Tibial nerve (tissue), 4 donors: ENCODE measurements at places on chromosomes 2 and 18. TPM values are rescaled to one million over a fixed set of nuclear protein-coding genes. Genes with fewer than 3 reads are reported as not detected.

GRCh38 chr18:9791991-9792390, 83.9 kb downstream of the RAB31 start:
- DNase-seq = no peak

DNA sequence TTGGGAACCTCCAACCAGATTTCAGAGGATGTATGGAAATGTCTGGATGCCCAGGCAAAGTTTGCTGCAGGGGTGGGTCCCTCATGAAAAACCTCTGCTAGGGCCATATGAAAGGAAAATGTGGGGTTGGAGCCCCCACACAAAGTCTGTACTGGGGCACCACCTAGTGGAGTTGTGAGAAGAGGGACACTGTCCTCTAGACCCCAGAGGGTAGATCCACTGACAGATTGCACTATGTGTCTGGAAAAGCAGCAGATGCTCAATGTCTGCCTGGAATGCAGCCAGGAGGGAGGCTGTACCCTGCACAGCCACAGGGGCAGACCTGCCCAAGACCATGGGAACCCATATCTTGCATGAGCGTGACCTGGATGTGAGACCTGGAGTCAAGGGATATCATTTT, 573.7 kb upstream of the NXPH2 start:
- DNase-seq = no peak

Gene GCG
- total RNA-seq = 1.8 TPM

DNA sequence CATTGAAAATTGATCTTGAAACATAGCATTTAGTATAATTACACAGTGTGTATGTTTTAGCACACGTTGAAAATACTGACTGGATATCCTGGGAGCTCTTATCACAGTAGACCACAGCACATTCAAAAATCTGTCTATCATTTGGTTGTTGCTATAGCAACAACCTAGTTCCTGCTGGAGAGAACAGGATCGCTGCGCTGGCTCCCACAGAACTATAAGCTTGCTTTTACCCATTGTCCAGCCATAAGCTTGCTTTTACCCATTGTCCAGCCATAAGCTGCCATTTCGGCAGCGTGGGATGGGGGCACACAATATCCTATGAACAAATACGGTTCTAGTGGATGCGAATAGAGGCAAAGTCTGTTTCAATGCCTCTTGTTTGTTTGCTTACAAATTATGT, 70.4 kb upstream of the ST6GAL2 start:
- DNase-seq = no peak

GRCh38 chr2:64638502-64639120, 15.1 kb downstream of the SERTAD2 start:
- no peak for DNase-seq

DNA sequence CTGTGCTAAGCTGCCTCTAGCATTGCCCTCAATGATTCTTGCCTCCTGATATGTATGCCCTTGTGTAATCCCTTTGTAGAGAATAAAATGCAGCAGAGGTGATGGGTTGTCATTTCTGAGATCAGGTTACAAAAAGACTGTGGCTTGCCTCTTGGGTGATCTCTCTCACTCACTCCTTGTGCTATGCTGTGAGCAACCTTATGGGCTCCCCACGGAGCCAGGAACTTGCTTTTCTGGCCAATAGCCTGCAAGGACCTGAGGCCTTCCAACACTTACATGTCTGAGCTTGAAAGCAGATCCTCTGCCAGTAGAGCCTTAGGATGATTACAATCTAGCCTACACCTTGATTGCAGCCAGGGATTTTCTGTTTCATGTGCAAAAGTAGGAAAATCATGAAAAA, 123.1 kb upstream of the XIRP2 start:
- no peak for DNase-seq

Gene RRM2
- not detected for total RNA-seq

- no peak for DNase-seq
Measured at GRCh38 chr2:38619458-38620164, 16.9 kb upstream of the HNRNPLL start.

Gene MERTK
- total RNA-seq = 31.8 TPM

- DNase-seq = no peak
Measured at GRCh38 chr2:134086594-134087219, 167.2 kb upstream of the MGAT5 start.

GRCh38 chr2:79487399-79487798, 25.5 kb upstream of the CTNNA2 start:
- DNase-seq = no peak

Gene BCL2
- 79.1 TPM for total RNA-seq

Gene MROH2A
- total RNA-seq = not detected

DNA sequence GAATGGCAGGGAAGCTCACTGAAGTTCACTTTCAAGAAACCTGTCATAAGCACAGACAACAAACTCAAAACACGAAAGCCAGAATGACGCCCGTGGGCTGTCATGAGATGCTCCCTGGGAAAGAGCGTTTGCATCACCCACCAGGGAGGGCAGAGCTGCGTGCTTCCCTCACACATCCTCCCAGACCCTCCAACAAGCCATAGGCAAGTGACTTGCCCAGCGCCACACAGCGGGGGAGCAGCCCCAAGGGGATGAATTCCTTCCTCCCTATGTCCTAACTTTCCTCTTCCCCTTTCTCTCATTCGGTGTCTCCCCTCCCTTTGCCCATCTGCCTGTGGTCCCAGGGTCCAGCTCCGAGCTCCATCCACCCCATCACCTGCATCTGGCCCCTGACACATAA, 10.7 kb downstream of the BIN1 start:
- no peak for DNase-seq

Gene SULT1C3
- total RNA-seq = not detected

DNA sequence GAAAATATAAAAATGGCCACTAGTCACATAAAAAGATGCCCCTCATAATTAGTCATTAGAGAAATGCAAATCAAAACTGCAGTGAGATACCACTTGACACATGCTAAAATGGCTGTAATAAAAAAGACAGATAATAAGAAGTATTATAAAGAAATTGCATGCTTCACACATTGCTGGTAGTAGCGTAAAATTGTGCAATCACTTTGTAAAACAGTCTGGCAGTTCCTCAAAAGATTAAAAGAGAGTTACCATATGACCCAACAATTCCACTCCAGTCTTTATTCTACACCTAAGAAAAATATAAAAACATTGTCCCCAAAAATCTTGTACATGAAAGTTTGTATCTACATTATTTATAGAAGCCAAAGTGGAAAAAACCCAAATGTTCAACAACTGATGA, 170.6 kb upstream of the FIGN start:
- DNase-seq = no peak

GRCh38 chr2:10721396-10722251, at the start of gene ATP6V1C2:
ATP6V1C2 (plus strand) TSS chr2:10721630; CDS start chr2:10722850, 1,220 bp downstream.
- DNase-seq = no peak

GRCh38 chr2:237400199-237400598, 13.8 kb downstream of the COL6A3 start:
- DNase-seq = no peak

- DNase-seq = no peak
Measured at GRCh38 chr2:68709421-68709911, 25.1 kb upstream of the ARHGAP25 start.

GRCh38 chr2:29562319-29562718, 359.1 kb downstream of the ALK start:
- DNase-seq = no peak

DNA sequence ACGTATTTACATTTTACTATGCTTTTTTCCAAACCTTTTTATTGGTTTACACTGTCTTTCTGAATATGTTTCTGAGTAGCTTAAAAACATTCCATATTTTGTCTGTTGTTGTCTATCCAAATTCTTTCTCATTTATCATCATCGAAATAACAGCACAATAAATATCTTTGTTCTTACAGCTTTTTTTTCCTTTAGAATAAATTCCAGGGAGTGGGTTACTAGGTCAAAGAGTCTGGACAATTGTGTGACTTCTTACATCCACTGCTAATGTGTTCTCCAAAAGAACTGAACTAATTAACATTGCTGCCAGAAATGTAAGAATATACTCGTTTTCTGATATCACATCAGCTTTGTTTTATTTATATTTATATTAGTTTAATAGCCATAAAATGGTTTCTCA, 59.4 kb downstream of the ANKRD44 start:
- DNase-seq = no peak

DNA sequence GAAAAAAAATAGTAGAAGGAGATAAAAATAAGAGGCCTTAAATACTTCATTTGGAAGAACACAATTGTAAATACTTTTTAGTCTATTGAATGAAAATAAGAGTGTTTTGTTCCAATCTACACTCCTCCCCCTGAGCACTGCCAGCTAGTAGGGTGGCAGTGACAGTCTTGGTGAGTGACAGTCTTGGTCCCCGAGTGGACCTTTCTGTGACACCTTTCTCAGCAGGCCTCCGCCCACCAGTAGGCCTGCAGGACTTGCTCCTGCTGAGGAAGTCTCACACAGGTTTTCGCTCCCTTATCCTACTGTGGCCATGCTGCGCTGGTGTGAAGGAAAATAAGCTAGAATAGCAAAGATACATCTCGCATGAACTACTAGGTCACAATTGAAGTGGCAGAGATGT, 666.8 kb downstream of the NR4A2 start:
- DNase-seq = no peak

DNA sequence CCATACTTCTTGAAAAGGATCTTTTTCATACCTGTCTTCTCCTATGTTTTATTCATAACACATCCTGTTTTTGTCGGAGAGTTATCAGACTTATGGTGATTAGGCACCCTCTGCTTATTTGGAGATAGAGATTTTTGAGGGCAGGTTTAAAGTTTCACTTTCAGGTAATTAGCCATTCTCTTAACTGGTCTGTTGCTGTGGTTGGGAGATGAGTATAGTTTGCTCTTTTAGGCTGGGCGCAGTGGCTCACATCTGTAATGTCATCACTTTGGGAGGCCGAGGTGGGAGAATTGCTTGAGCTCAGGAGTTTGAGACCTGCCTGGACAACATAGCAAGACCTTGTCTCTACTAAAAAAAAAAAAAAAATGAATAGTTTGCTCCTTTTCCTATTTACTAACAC, 25.3 kb downstream of the SFTPB start:
- DNase-seq = no peak

DNA sequence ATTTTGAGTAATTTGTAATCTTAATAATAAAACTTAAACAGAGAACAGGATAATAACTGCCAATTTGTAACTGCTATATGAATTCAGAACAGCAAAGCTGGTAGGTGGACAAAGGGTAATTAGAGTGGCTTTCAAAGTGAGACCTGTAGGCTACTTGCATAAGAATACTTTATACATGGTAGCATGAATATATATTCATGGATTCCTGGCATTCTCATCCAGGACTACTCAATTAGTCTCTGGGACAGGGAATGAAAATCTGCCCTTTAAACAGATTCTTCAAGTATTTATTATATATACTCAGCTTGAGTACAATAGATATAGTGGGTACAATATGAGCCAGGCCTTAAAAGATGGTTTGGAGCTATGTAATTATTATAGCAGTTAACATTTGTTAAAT, 419.9 kb downstream of the PIK3C3 start:
- no peak for DNase-seq

GRCh38 chr2:110903548-110903947, 171.2 kb downstream of the ACOXL start:
- no peak for DNase-seq

Gene REG1B
- not detected for total RNA-seq

DNA sequence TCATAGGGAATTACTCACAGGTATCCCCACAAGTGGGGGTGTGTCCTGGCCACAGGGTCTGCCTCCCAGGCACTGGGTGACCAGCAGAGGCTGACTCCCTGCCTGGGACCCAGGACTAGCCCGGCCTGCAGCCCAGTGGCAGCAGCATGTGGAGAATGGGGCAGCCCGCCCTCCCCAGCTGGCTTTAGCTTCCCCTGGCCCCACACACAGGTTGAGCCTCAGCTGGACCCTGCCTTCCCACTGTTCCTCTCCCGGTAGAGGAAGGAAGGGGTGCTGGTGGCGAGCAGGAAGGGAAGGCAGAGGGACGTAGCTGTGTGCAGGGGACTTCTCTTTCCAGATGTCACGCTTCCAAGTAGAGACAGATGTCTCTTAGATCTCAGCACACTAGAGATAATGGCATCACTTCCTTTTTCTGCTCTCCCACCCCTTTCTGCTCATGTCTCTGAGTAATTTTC, 51.4 kb downstream of the EMILIN2 start:
- DNase-seq = no peak

DNA sequence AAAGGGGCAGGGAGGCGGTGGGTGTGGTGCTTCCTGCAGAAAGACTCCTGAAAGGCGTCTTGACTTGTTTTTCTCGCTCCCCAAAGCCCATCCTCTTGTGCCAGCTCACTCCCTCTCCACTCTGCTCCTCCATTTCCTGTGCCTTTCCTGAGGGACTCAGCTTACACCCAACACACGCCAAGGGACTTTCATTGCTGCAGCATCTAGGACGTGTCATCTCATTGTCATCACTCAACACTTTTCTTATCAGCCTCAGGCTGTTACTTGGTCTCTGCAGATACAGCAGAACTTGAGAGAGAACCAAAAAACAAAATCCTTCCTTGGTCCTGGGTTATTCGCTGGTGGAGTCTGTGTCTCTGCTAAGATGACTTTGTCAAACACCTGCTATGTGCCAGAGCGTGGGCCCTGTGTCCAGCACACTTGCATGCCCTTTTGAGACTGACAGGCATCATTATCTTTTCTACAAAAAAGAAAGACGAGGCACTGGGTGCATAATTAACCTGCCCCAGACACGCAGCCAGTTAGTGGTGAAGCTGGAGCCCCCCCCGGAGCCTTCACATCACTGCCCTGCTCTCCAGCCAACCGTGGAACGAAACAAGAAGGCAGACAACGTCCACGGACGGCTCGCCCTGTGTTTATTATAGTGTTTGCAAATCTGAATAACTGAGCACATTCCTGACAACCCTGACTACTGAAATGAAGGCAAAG, 261.7 kb upstream of the HDAC4 start:
- no peak for DNase-seq

GRCh38 chr18:48023334-48024008, 93.0 kb upstream of the SMAD2 start:
- no peak for DNase-seq

DNA sequence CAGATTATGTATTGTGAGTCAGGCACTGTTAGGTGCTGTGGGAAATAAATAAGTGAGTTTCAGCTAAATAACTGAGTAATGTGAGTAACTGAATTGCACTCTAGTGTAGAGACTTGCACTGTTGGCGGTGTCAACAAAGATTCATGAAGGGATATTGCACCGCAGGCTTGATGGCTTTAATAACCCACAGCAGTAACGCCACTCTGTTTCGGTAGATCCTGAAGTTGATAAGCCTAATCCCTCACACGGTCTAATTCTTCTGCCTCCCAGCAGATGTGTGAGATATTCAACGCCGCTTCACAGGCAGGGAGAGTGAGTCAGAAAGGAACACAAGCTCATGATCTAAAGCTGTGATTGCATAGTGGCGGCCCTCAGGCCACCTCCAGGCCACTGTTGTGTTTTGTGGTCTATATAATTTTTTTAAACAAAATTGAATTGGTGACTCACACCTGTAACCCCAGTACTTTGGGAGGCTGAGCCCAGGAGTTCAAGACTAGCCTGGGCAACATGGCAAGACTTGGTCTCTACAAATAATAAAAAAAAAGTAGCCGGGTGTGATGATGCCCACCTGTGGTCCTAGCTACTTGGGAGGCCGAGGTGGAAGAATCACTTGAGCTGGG, 94.3 kb downstream of the LIPG start:
- DNase-seq = no peak

Gene ALPP
- not detected for total RNA-seq
